Renal cortex interstitium (tissue), 15 donors: ENCODE measurements at places on chromosomes 7 and 10. TPM values are rescaled to one million over a fixed set of nuclear protein-coding genes. Genes with fewer than 3 reads are reported as not detected.

The TRIM74 gene
- 1.3 TPM for polyA plus RNA-seq

The ADARB2 gene
- polyA plus RNA-seq: 1.5 TPM

The OR2A5 gene
- 0.06 TPM for polyA plus RNA-seq

The CYP26C1 gene
- polyA plus RNA-seq: 0.16 TPM

DNA sequence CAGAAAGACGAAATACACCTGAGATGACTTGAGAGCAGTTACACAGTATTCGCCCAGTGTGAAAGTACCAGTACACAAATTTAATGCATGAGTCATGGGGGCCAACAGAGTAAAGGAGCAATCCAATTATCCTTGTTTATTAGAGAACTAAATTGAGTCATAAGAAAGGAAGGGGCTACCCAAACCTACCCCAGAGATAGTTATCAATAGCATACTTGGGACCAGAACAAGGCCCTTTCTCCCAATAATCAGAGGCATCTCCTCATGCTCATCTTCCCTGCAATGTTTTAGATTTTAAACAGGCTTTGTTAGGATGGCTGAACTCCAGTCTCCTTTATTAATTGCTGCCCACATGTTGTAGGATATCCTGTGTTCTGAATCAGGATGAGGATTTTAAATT is 239.7 kb upstream of the LRGUK start:
- DNase-seq: no peak

GRCh38 chr10:131930150-131930549 is 29.3 kb downstream of the PPP2R2D start:
- no peak for DNase-seq

The GSDME gene
- 13.6 TPM for polyA plus RNA-seq

GRCh38 chr10:60162631-60163030 is 227.0 kb downstream of the ANK3 start:
- no peak for DNase-seq

The SNCG gene
- 9.9 TPM for polyA plus RNA-seq

- no peak for DNase-seq
Measured at GRCh38 chr7:40527723-40528122, 392.9 kb downstream of the SUGCT start.

GRCh38 chr7:68699090-68699711 is 899.1 kb upstream of the AUTS2 start:
- DNase-seq: no peak

DNA sequence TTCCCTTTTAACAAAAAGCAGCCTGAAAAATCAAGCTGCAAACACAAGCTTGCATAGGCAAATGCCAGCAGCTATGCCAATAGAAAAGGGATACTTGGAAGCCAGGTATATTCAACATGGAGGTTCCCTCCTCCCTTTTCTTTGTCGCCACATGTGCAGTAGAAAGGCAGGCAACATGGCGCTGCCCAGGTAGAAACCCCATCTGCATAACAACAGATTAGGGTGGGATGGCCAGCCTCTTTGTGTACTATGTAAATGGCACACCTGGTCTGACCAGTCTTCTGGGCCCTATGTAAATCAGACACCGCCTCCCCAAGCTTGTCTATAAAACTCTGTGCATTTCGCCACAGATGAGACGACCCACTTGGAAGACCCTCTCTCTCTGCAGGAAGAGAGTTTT is 58.1 kb downstream of the CCDC3 start:
- DNase-seq: no peak

The AMPH gene
- 16.3 TPM for polyA plus RNA-seq

- no peak for DNase-seq
Measured at GRCh38 chr10:66604195-66604594, 321.6 kb upstream of the LRRTM3 start.

DNA sequence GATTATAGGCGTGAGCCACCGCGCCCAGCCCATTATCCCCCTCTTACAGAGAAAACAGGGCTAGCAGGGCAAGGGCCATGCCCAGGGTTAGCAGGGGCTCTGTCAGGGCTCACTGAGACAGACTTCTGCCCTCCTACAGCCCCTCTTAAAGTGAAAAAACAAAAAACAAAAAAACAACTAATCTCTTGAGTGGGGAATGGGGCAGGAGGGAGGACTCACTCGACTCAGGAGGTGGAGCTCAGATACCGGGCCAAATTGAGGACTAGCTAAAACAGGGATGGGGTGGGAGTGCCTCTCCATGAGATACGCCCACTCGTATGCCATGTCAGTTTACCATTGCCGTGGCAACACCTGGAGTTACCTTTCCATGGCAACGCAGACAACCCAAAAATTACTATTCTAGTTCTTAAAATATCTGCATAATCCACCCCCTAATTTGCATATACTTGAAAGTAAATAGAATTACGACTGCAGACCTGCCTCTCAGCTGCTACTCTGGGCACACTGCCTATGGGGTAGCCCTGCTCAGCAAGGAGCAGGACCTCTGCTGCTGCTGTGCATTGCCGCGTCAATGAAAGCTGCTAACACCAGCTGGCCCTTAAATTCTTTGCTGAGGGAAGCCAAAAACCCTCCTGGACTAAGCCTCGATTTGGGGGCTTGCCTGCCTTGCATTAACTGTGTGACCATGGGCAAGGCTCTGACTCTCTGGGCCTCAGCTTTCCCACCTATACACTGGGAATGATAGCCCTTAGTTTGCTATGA is 13.4 kb downstream of the SSC4D start:
- DNase-seq: no peak

The CPA4 gene
- 0.71 TPM for polyA plus RNA-seq

DNA sequence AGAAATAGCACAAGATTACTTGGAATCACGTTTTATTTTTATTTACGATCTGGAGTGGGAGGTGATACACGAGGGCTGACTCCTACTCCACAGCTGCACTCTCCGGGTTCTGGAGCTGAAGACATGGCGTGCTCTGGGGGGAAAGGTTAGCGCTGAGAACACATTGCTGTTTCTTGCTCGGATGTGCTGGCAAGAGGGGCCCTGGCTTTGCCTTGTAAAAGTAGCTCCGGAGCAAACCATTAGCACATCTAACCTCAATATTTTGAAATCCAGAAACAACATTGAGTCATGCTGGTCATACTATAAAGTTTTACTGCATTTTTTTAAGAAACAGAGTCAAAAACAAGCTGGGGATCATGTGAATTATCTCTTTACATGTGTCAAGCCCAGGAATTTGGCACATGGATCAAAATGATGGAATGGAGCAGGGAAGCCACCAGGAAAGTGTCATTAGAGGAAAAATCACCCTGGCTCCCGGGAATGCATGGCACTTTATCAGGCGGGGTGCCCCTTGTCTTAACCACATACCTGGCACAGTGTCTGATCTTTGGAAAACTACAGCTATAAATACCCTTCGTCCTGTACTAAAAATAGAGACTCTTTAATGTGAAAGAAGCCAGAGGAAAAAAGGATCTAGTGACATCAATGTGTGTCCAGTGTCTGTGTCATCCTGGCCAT is 31.6 kb upstream of the LYZL1 start:
- DNase-seq: peak; percentile 45

DNA sequence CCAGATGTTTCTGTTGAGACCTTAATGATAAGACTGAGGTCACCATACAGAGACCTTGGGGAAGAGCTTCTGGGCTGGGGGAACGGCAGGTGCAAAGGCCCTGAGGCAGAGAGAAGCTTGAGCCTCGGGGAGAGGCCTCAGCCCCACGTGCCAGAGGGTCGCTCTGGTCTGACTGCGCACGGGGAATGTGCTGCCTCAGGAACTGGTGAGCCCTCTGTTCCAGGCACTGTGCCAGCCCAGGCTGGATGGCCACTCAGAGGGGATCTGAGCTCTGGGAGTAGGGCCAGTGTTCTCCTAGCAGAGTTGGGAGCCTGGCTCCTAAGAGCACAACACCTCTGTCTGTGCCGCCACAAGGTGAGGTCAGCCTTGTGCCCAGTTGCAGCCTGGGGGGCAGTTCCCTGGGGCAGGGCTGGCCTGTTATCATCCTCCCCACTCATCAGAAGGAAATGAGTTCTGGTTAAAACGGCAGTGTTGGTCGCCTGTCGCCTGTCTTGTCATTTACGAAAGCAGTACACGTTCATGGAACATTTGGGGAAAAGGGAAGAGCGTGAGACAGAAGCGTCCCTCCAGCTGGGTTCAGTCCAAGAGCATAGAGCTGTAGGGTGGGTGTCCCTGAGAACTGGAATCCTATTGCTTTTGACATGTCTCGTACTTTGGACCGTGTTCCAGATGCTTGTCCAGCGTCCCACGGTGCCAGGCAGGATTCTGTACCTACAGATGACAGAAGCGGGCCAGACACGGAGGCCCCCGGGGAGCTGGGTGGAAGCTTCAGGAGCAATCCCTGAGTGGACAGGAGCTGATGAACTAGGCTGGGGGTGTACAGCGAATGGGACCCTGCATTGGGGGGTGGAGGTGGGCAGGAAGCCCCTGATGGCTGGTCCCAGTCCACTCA is 4.3 kb downstream of the TTYH3 start:
- no peak for DNase-seq

The TMEM139 gene
- 48.7 TPM for polyA plus RNA-seq

The MRLN gene
- polyA plus RNA-seq: not detected

The CDK14 gene
- 35.1 TPM for polyA plus RNA-seq

DNA sequence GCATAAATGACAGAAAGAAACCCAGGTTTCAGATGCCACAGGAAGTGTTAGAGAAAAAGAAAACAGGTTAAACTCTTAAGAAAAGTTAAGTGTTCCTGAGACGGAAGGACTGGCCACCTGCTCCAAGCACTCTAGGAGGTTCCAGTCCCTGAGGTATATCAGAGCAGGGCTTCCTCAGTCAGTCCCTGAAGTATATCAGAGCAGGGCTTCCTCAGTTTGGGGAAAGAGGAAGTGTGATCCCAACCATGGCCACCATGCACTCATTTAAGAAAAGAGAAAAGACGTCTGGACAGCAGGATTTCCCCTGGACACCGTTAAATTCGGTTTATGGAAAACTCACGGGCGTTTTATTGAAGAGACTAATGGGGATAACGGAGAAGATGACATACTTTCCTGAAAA is 133.4 kb upstream of the PFKP start:
- no peak for DNase-seq

The AS3MT gene
- polyA plus RNA-seq: 18.7 TPM

DNA sequence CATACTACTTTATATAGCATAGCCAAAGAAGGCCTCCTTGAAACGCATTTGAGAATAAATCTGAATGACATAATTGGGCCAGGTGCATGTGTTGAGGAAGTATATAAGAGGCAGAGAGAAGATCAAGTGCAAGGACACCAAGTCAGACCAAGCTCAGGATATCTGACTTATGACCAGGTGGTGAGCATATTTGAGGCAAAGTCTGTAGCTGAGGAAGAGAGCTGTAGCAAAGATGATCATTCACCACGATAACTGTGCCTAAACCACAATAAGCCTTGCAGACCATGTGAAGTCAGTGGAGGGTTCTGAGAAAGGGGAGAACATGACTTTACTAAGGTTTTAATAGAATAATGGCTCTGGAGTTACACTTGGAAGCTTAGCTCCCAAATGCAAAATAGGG is 292.3 kb downstream of the SORCS1 start:
- no peak for DNase-seq

- no peak for DNase-seq
Measured at GRCh38 chr7:87934699-87935383, 790 bp downstream of the ADAM22 start.

DNA sequence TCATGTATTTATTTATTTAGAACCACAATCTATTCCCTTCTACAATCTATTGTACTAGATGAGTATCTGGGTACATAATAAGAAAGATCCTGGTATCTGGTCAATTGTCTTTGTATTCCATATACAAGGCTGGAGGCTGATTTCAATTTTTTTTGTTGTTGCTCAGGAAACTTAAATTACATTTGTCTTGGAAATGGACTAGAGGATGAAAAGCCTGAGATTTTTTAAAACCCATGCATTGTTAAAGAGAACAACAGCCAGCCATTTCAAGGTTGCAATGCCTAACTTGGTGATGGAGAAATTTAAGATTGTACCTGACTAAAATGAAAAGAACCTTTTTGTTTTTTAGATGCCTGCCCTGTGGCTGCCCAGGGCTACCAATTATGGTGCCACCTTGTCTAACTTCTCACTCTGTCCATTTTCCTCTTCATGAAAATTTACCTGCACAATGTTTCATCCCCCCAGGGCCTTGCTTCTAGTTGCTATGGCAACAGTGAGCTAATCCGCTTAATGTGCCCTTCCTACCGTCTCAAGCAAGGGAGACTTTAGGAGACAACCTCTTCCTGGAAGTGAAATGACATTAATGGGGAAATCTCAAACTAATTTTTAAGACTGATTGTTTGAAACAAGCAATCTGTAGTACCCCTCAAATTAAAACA is 203.7 kb upstream of the PHYHIPL start:
- no peak for DNase-seq

The HOGA1 gene
- 50.8 TPM for polyA plus RNA-seq

- DNase-seq: no peak
Measured at GRCh38 chr10:113399065-113399464, 153.8 kb upstream of the HABP2 start.

The THNSL1 gene
- polyA plus RNA-seq: 17.2 TPM

DNA sequence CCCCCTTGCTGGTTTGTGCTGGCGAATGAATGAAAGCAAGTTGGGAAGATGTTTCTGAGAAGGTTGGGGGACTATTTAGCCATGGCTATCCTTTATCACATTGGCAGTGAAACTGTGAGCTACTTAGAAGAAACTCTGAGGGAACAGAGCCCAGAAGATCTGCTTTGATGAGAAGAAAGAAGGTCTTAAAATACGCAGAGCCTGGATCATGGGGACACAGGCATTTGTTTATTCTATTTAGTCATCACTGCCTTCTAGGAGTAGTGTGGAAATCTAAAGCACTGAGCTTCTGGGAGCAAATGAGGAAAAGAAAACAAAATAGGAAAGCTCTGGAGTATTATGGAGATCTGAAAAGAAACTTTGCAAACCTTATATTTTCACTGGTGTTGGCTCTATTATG is 28.5 kb downstream of the CPED1 start:
- DNase-seq: no peak

- DNase-seq: no peak
Measured at GRCh38 chr7:18003286-18003994, 24.2 kb downstream of the PRPS1L1 start.

DNA sequence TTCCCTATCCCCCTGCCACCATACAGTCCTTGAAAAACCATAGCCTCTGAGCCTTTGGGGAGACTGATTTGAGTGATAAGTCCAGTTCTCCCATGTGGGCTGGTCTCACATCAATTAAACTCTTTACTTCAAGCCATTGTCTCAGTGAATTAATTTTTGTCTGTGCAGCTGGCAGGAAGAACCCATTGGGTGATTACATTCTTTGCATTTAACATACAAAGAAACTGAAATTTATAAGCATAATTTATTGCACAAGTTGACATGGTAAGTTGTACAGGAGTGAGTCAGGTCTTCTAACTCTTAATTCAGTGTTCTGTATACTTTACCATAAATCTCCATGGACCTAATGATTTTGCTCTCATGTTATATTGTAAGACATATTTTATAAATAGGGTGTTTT is 1613.0 kb upstream of the LRRTM3 start:
- DNase-seq: no peak

The SLC25A40 gene
- polyA plus RNA-seq: 37.4 TPM

GRCh38 chr10:44716470-44717015 is 194.6 kb upstream of the TMEM72 start:
- DNase-seq: no peak

GRCh38 chr10:49595713-49596492 is 14.2 kb upstream of the SLC18A3 start:
- no peak for DNase-seq

- DNase-seq: no peak
Measured at GRCh38 chr10:5760515-5760914, 52.7 kb downstream of the GDI2 start.

- DNase-seq: no peak
Measured at GRCh38 chr7:56479136-56479535, 362.9 kb upstream of the NUPR2 start.

The WDR86 gene
- polyA plus RNA-seq: 52.0 TPM

The SPAM1 gene
- not detected for polyA plus RNA-seq

GRCh38 chr10:44316922-44317215 is 68.0 kb downstream of the CXCL12 start:
- no peak for DNase-seq

The TAC1 gene
- polyA plus RNA-seq: 0.89 TPM

- no peak for DNase-seq
Measured at GRCh38 chr7:142796501-142797390, 26.0 kb downstream of the PRSS2 start.
